ENCODE measurements at places on chromosomes 3 and 15.

DNA sequence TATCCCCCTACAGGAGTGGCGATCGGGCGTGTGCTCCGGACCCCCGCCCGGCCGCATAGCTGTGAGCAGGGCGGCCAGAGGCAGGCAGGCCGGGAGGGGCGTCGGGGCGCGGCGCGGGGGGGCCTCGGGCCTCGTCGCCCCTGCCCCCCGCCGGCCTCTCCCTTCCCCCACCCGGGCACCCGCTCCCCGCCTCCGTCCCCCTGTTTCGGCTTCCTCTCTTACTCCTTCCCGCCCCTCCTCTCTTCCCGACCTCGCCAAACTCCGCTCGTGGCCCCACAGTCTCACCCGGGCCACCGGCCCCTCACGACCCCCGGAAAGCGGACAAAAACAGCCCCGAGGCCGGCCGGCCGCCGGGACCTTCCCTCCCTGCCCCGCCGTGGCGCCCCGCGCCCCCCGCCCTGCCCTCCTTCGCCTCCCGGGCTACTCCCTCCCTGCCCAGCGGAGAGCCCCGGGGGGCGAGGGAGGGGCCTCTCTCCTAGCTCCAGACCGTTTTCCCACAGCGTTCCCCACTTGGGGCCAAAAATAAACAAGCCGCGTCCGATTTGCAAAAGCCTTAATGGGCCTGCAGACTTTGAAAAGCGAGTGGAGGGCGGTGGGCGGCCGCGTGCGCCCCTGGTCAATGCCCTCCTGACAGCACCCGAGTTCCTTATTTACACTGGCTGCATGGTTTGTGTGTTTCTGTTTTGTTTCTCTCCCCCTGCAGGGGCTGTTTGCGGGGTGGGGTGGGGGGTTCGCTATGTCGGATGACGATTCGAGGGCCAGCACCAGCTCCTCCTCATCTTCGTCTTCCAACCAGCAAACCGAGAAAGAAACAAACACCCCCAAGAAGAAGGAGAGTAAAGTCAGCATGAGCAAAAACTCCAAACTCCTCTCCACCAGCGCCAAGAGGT, 1.0 kb downstream of the UBE2E1 start:
- no peak for DNase-seq

DNA sequence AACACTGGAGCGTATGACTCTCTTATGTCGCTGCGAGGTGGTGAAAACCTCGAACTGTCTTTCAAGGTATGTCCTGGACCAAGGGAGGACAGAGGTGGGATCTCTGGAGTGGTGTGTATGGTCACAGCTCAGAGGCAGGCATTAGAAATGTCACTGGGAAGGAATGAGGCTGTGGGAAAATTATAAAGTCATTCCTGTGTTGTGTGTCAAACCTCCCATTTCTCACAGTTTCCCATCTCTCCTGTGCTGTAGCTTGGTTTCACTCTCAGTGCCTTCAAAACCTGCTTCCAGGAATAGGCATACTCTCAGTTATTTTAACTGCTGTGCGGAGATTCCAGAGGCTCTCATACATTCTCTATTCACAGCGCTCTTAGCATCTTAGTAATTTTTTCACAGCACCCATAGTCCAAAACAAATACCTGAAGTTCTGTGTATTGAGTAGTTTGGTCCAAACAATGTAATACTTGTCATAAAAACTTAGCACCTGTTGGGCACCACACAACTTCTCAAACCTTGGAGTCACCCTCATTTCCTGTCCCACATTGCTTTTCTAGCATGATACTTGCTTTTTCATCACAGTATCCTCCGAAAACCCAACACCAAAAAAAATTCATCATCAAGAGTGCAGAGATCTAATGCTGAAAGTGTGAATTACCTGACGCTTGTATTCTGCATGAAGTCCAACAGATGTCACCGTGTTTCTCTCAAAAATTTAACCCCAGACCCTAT, 36.9 kb downstream of the GALNT15 start:
- no peak for DNase-seq

GRCh38 chr3:65674226-65674625, 364.5 kb downstream of the MAGI1 start:
- DNase-seq, result no peak

DNA sequence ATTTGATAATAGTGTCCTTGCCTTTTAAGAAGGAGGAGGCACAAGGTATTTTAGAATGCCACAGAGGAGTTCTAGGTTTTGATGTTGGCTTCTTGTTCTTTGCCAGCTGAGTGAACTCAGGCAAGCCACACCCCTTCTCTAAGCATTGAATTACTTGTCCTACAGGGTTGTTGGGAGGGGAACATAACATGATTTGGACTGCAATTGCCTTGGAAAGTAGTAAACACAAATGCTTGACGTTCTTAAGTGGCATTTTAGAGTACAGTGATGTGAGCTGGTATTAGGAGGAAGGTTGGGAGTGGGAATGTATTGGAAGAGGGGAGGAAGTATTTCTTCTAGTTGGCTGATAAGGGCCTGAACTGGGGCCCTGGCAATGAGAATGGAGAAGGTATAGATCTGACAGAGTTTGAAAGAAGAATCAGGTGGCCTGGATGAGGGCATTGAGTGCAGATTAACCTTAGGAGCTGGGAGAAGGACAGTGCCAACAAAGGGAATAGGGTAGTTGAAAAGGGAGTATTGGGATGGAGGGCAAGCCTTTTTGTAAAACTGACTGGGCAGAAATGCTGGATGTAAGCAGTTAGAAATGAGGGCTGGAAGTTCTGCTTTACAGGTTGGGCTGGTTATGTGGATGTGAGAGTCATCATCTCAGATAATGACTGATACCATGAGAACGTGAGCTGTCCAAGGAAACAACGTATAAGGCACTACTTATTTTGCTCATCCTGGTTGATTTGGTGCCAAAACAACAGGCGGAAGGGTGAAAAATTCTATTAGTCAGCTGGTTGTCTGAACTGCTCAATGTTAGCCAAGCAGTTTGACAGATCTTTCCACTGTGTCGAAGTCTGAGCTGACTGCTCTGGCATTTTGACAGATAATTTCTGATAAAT, 16.7 kb downstream of the KAT2B start:
- no peak for DNase-seq

DNA sequence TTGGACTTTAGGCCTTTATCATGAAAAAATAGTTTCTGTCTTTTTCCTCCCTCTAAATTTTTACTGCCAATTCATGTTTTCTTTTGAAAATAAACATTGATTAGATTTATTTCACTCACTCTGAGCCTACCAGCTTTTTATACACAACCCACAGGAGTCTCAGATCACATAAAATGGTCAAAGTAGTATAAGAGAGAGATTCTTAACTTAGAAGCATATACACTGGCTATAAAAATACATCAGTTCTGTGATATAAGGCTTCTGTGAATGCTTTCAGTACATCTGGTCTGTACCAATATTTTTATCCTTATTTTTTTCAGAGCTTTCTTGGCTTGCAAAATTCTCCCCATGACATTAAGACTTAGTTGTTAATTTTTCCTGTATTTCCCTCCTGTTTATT, 117.0 kb upstream of the PTX3 start:
- DNase-seq, result no peak

DNA sequence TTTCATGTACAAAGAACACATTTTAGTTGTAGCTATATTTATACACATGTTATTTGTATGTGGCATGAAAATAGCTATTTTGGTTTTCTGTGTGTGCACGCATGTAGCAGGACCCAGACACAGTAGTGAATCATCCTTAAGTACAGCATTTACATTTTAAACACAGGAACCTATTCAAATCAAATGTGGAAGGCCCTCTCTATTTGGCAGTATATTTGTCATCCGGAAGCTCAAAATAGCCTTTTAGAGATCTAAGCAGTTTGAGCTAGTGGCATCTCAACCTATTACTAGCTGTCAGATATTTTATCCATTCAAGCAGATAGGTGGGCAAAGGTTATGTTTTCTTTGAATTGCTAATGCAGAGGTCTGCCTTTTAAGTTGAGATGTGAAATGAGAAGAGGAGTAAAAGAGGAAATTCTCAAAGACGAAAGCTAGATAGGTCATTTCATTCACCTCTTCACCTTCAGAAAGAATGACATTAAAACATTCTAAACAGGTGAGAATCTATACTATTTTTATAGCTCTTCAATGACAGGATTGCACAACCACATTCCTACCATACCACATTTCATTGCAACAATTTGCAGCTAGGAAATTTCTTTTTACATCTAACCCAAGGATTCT, 46.3 kb upstream of the TIPARP start:
- DNase-seq, result no peak

DNA sequence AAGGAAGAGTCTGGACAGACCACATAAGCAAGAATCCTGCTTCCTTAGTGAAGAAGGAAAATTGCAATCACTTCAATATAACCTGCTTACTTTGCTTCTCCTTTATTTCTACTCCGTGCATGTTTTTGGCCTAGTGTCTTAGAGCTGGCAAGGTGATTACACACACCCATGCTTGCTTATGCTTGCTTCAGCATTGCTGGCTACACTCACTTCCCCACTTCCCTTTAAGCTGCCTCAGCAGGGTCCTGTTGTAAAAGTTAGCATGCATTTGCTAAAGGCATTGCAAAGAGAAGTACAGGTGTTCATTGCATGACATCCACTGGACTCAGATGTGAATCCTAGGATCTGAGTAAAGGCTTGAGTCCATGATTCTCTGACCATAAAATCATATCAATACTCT, 47.5 kb upstream of the STT3B start:
- DNase-seq, result no peak

DNA sequence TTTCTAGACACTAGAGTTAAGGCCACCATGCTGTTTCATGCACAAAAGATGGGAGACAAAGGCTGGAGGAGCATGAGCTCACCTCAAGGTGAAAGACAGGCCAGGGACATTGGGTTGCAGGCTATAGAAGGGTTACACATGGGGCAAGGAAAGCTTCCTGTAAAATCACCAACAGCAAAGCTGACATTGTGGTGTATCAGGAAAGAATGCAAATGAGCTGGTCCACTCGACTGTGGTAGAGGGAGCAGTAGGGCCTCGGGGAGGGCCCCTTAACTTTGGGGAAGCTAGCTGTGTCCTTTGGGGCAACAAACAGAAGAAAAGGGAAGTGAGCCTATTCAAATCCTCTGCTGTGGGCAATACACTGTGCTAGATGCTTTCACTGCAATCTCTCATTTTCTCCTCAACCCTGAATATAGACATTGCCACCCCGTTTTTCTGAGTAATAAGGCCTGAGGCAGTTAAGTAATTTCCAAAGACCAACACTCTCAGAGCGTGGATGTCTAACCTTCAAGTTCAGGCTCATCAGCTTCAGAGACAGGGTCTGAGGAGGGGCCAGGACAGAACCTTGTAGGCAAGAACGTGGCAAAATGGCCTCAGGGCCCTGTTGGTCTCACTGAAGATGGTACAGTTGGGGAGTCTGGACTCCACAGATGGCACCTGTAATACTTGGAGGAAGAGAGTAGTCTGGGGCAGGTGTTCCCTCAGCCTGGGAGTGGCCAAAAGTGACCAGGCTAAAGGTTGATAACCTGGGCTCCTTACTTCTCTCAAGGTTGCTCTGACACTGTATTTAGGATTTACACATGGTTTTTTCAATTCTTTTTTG, 24.1 kb downstream of the CX3CR1 start:
- DNase-seq, result no peak

GRCh38 chr3:32406486-32407408, 15.1 kb downstream of the CMTM7 start:
- no peak for DNase-seq

DNA sequence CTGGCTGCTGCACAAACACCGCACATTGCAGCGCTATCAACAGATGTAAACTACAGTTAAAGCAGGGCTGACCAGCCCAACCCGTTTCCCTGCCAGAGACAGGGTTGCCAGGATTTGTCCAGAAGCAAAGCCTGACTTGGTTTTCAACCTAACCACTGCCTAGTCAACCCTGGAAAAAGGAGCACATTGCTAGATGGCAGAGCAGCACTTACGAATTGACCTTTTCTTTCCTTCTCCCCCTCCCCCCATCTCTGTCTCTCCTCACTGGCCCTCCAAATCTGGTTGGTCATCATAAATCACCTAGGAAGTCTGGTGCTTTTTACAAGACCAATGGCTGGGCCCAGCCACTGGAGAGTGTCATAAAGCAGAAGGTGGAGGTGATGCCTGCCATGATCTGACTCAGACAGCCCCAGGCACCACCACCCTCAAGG, 51.3 kb downstream of the ABCC5 start:
- DNase-seq, result no peak

DNA sequence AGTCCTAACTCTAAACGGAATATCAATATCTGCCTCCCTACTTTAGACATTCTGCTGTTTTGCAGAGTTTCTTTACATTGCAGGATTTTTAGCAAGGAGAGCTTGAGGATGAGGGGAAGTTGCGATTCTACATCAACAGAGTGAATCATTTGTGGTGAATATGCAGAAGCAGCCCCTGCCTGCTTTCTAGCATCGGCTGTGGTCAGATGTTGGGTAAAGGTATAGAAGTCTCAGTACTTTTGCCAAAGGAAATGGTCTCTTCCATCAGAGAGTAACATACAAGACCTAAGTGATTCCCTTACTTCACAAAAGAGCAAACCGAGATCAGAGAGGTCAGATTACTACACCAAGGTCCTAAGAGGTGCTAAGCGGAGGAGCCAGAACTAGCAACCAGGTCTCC, 15.2 kb downstream of the ST3GAL6 start:
- no peak for DNase-seq

DNA sequence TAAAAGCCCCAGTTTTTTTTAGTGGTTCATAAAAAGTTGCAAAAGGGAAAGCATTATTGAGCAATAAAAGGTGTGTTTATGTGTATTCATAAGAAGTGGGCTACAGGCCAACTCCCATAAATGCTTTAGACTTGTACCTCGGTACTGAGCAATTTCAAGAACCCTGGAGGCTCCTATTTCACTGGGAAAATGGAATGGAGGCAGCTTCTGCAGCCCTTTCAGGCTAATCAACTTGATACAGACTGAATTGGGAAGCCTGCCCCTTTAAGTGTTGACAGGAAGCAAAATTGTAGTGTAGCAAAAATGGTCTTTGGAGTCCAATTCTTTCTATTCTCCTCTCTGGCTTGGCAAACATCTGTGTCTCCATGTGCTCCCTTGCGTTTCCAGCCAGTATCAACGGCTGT, 118.8 kb downstream of the ECT2 start:
- DNase-seq, result no peak

DNA sequence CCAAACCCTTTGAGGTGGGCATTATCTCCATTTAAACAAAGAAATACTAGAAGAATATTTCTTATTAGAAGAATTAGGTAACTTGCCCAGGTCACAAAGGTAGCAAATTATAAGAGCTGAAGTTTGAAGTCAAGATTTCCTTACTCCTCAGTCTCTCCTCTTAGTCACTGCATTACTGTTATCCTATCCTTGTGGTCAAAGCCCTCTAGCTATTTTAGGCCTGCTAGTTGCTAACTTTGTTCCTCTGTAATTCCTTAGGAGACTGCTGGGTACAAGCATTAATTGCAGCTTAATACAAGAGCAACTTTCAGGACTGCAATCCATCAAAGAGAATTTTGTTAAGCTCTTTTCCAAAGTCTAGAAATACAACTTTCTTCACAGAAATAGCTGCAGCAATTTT, 528.2 kb downstream of the ZIC1 start:
- no peak for DNase-seq

DNA sequence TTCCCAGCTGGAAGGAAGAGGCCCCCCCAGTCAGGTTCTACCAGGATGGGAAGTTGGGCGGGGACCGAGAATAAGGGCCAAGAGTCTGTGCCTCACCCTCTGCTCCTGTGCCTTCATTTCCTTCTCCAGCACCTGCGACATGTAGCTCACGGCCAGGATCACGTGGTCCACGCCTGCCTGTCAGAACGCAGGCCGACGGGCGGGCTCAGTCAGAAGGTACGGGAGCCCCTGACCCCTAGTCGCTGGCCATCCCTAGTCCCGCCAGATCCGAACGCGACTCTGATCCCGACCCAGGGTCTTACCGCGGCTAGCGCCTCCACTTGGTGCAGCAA, 489 bp downstream of the GMPPB start:
- DNase-seq, result no peak

Data from NCI-H1436 treated with DMSO at 0.1 percent for 48 hours (cell line).